ENCODE measurements at places on chromosomes 1 and 21.
A peak's percentile ranks its signal among the peaks of the same experiment; 100 is the strongest.

DNA sequence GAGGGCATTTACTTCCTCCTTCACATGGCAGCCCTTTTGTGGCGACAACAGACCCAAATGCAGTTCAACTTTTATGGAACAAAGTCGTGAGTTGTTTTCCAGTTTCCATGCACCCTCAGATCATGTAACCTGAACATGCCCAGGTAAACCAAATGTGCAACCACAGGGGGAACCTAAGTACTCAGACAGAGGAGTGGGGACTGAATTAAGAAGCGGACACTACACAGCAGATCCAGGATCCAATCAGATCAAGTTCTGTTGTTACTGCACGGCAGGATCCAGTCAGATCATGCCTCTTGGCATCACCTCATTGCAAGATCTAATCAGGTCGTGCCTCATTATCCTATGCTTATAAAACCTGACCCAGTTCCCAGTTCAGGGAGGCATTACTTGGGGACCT is 115.7 kb downstream of the MATN1 start:
- no peak for DNase-seq

DNA sequence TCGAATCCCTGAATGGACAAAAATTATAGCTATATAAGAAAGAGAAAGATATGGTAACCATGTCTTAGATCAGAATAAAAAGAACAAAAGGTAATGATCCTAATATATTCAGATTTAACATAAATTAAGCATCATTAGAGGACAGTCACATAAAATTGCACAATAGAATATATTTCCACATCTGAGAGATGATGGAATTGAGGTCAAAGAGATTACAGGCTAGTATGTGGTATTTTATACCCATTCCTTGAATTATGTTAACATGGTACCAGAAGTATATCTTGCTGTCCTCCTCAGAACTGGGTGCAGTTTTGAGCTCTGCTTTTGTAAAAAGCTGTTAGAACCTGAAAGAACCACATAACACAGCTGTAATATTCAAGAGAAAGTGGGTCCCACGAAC is 245.6 kb upstream of the HOOK1 start:
- no peak for DNase-seq

- DNase-seq = no peak
Observed at GRCh38 chr1:118298397-118298796, 113.4 kb upstream of the SPAG17 start.

DNA sequence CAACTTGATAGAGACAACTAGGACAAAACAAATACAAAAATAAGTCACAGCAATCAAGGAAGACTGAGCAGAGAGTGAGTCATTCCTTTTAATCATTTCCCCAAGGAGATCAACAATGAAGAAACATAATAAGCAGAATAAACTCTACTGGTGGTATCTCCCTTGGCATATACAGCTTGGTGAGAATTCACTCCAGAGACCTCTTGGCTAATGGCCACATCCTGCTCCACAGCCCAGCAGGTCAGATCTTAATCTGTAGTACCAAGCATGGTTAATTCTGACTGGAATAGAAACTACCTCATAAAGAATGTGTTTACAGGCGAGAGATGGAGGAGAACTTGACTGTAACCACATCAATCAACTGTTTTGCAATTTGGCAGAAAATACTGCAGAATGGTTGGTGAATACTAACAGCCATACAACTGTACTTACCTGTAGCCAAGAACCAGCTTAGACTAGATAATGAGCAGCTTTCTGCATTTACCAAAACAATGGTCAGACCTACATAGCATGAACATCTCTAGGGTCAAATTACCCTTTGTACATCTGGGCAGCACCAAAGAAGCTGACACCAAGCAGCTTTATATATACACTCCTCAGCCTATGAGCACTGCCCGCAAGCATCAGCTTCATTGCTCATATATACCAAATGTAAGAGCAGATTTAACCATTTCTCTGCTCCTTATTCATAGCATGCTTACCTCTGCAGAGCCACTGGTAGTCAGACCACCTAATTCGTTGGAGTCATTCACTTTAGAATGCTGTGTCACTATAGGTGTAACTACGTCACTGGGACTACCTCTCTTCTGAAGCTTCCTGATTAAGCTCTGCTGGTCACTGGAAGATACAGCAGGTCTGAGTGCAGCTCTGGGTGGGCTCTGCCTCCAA is 51.0 kb downstream of the KIAA0319L start:
- peak; percentile 23 for DNase-seq

GRCh38 chr1:244210884-244211558 is 159.9 kb downstream of the ZBTB18 start:
- no peak for DNase-seq
